ENCODE measurements at places on chromosomes 6 and 20. TPM values are rescaled to one million over a fixed set of nuclear protein-coding genes. Genes with fewer than 3 reads are reported as not detected.

DNA sequence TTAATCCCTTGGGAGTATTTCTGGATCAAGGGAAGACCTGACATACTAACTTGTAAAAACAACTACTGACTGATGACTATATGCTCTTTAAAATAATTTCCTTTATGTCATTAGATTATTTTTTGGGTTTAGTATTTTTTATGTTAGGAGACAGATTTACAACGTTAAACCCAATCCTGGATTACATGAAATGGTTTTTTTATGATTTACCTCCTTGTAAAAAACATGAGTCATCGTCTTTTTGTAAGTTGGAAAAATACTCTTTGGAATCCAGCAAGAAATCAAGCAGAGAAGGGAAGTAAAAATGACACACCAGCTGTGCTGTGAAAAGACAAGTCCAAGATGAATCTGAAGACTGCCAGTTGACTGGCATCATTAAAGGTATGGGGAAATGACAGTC lies 6.7 kb downstream of the STK4 start:
- no peak overlapping the region for H3K4me3 ChIP-seq
- no peak overlapping the region for H3K27ac ChIP-seq
- H3K36me3 ChIP-seq: peaks cover 9% of the 10 kb centered on the region

GRCh38 chr6:15337582-15337981 lies 91.7 kb downstream of the JARID2 start:
- no peak for DNase-seq
- peaks cover 4% of the 10 kb centered on the region for H3K4me1 ChIP-seq
- H3K36me3 ChIP-seq: no peaks in the 10 kb centered on the region
- no peaks in the 10 kb centered on the region for H3K27me3 ChIP-seq
- no peak overlapping the region for H3K4me3 ChIP-seq

GRCh38 chr6:34159844-34160243 lies 14.0 kb upstream of the GRM4 start:
- no peak overlapping the region for H3K27ac ChIP-seq
- H3K36me3 ChIP-seq: no peaks in the 10 kb centered on the region
- DNase-seq: no peak
- no peak overlapping the region for H3K4me3 ChIP-seq
- peaks cover 21% of the 10 kb centered on the region for H3K27me3 ChIP-seq

- H3K27ac ChIP-seq: no peak overlapping the region
- no peaks in the 10 kb centered on the region for H3K4me1 ChIP-seq
- no peaks in the 10 kb centered on the region for H3K36me3 ChIP-seq
- H3K4me3 ChIP-seq: no peak overlapping the region
Measured at GRCh38 chr6:119655124-119655523, 305.6 kb upstream of the MAN1A1 start.

GRCh38 chr6:102066301-102066700 lies 672.8 kb downstream of the GRIK2 start:
- no peak for DNase-seq
- H3K36me3 ChIP-seq: no peaks in the 10 kb centered on the region
- no peak overlapping the region for H3K27ac ChIP-seq
- no peaks in the 10 kb centered on the region for H3K4me1 ChIP-seq
- no peak overlapping the region for H3K4me3 ChIP-seq
- no peaks in the 10 kb centered on the region for H3K27me3 ChIP-seq

GRCh38 chr6:100237821-100238220 lies 226.9 kb downstream of the SIM1 start:
- no peaks in the 10 kb centered on the region for H3K4me1 ChIP-seq
- no peak overlapping the region for H3K4me3 ChIP-seq
- H3K27me3 ChIP-seq: no peaks in the 10 kb centered on the region

- peak; percentile 84 for DNase-seq
- H3K4me3 ChIP-seq: no peak overlapping the region
- no peak overlapping the region for H3K27ac ChIP-seq
- no peaks in the 10 kb centered on the region for H3K36me3 ChIP-seq
Measured at GRCh38 chr20:47150403-47151152, 205.9 kb downstream of the ZMYND8 start.

The SLC22A1 gene
- polyA plus RNA-seq: 0.15 TPM

The CLPSL1 gene
- not detected for polyA plus RNA-seq

The EYS gene
- 0.40 TPM for polyA plus RNA-seq

The SLC17A1 gene
- not detected for polyA plus RNA-seq

All from muscle of leg (tissue), 16 donors.